ENCODE measurements at places on chromosomes 5 and 9. TPM values are rescaled to one million over a fixed set of nuclear protein-coding genes. Genes with fewer than 3 reads are reported as not detected.

DNA sequence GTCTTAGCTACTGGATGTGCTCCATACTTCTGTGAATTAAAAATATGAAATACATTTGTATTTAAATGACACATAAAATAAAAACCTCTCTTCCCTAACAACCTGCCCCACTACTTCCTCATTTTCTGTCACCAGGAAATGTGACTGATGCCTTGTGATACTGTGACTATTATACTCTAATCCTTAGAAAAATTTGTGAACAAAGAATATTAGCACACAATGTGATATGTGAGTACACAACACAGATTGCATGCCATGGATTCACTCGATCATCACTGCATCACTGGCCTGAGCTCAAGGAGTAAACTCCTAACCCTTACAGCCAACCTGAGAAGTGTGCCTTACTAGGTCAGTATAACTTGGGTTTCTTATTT lies 281.0 kb downstream of the EFNA5 start:
- H3K27me3 ChIP-seq = no peaks in the 10 kb centered on the region
- H3K4me1 ChIP-seq = peaks cover 27% of the 10 kb centered on the region
- DNase-seq = no peak
- no peaks in the 10 kb centered on the region for H3K36me3 ChIP-seq

- no peaks in the 10 kb centered on the region for H3K27me3 ChIP-seq
- no peak overlapping the region for H3K4me3 ChIP-seq
- H3K27ac ChIP-seq = no peak overlapping the region
- no peaks in the 10 kb centered on the region for H3K36me3 ChIP-seq
- H3K4me1 ChIP-seq = no peaks in the 10 kb centered on the region
- DNase-seq = no peak
Observed at GRCh38 chr9:15977438-15977837, 424.6 kb downstream of the CCDC171 start.

LRRTM2 gene
- 0.52 TPM for total RNA-seq

ANGPTL2 gene
- 19.4 TPM for total RNA-seq

ARID3C gene
- total RNA-seq = not detected

All from upper lobe of right lung (tissue), 1 donor.